Astrocyte of the spinal cord (primary cell): ENCODE measurements at places on chromosomes 5 and 9.
A peak's percentile ranks its signal among the peaks of the same experiment; 100 is the strongest.

DNA sequence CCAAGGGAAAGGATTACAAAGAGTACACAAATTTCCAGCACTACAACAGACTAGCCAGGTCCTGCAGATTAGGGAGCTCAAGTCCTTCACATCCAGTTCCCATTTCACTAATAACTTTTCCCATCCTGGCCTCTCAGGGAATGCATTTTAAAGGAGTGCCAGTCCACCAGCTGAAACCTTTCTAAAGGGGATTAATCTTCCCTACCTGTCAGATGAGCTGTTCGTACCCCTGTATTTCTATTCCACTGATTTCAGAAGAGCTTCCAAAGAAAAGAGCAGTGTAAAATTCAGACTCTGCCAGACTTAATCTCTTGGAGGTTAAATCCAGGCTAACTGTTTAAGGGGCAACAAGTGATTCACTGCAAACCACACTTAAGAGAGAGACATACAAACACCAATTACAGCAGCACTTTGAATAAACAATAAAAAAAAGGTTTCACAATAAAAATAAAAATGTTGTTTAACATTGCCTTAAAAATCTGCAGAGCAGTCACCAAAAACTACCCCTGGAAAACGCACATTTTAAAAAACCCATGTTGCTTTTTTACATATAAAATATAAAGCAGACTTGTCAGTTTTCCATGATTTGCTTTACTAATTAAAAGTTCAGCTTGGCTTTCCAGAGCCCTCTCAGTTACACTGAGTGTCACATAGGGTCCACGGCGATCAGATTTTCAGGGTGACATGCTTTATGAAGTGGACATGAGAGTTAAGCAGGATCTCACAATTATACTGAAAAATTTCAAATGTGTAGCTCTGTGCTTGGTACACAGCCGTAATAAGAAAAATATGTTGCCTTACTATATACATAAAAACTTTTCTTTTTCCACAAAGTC, 3.2 kb downstream of the ROR2 start:
- no peak for DNase-seq

DNA sequence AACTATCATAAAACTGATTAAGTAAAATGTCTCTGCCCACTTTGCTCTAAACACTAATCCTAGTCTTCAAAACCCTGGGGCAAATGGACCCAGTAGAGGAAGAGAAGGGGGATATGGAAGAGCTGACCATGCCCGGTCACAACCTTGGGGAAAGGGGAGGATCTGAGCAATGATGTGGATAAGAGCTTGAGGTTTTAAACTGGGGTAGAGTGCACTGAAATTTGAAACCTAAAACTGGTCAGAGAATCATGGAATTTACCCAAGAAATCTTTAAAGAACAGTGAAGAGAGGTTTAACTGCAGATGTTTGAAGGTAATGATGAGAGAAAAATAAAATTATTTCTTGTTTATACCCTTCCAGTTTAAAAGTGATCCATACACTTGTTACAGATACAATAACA, 110.8 kb downstream of the MRPS30 start:
- DNase-seq: peak; percentile 3

DNA sequence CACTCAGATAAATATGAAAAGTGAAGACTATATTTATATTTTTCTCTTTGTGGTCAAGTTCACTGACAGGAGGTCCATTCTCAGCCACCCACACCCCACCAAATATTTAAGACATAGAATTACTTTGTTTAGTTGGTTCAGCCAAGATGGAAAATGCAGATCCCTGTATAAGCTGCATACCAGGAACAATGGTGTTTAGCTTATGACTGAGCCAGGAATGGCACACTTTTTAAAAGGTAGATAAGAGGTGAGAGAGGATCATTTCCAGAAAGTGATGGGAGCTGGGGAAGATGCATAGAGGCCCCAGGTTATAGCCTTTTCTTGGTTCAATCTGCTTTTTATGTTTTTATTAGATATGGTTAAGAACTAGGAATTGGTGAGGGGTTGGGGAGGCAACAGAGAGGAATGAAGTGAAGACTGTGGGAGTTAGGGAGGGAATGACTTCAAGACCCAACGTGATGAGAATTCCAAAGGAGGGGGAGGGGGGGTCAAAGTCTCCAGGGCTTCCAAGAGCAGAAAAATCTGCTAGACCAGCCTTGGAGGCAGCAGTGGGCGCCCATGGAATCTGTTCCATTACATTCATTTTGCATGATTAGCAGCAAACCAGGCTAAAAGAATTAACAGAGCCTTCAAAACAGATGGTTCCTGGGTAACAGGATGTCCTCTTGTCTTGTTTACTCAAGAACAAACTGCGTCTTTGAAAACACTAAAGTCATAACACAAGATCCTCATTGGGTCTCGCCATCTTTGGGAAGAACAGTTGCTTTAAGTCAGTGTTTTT, 95.2 kb downstream of the FGF1 start:
- no peak for DNase-seq

GRCh38 chr5:45408067-45408466, 288.1 kb downstream of the HCN1 start:
- DNase-seq: no peak

DNA sequence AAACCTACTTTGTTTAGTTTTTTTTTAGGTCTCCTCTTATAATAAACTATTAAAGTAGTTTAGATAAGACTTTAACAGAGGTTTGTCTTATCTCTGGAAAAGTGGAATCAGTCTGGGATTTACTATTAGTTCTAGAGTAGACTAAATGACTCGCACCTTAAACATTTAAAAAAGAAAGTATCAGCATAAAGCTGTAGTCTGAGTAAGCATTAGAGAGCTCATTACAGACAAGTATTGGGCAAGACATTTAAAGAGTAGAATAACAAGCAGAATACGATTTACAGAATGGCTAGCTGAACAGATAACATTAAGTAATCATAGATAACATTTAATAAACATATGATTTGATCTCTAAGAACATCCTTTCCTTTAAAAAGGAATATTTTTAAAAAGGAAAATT, 226.0 kb upstream of the DMAC1 start:
- peak; percentile 33 for DNase-seq

DNA sequence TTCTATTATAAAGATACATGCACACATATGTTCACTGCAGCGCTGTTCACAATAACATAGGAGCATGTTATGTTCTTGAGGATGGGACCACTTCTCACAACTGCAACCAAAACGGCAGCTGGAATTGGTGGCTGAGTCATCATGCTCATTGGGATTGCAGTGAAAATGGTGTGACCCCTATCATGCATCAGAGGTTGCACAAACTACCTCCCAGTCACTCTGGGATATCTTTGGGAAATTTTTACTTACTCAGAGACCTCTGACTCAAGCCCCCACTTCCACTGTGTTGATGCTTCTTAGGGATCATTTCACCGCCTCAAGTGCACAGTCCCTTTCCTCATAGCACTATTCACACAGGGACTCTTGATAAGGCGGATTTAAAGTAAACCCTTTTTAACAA, 474.1 kb downstream of the BNC2 start:
- DNase-seq: no peak

DNA sequence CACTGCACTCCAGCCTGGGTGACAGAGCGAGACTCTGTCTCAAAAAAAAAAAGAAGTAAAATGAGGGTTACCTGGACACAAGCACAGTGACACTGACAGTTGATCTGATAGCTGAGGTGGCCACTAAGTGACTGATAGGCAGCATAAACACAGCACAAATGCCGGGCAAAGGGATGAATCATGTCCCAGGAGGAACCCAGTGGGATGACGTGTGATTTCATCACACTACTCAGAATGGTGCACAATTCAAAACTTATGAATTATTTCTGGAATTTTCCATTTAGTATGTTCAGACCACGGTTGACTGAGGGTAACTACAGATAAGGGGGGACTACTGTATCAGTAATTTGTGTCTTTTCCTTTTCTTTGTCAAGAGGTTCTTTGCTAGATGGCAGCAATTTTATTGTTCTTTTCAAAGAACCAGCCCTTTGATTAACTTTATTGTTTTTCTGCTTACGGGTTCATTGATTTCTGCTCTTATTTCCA, 34.3 kb upstream of the RNF130 start:
- DNase-seq: no peak
